Inflammatory macrophage (primary cell): ENCODE measurements at places on chromosomes 6 and 20.

- DNase-seq = no peak
Measured at GRCh38 chr6:117126213-117126612, 139.1 kb upstream of the VGLL2 start.

DNA sequence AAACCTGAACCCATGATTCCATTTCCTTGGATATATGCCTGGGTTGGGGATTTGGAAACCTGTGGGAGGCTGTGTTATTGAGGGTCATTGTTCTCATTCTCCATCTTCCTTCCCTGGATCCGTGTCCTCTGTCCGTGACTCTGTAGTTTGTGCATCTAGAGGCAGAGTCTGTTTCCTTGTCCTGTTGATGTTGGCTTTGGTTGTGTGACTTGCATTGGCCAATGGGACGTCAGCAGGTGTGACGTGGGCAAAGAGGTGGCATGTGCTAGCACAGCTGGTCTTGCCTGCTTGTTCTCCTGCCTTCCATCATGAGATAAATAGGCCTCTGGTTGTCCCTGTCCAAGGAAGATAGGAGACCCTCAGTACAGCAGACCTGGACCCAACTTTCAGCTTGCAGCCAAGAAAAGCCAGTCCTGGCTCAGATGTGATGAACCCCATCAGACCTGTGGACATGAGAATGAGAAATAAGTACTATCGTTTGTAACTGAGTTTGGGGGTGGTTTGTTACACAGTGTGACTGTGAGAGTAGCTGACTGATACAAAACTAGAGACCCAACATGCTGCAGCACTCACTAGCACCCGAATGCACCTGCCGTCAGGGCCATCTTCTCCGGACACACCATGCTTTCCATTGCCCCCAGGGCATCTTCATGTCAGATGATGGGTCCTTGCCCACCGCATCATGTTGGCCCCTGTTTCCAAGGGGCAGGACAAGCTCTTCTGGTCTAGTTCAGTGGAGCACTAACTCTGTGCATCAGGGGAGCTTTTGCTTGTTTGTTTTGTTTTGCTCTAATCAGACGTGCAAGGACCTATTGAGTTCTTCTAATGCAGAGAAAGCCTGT, 195.3 kb upstream of the SULF2 start:
- DNase-seq = no peak

DNA sequence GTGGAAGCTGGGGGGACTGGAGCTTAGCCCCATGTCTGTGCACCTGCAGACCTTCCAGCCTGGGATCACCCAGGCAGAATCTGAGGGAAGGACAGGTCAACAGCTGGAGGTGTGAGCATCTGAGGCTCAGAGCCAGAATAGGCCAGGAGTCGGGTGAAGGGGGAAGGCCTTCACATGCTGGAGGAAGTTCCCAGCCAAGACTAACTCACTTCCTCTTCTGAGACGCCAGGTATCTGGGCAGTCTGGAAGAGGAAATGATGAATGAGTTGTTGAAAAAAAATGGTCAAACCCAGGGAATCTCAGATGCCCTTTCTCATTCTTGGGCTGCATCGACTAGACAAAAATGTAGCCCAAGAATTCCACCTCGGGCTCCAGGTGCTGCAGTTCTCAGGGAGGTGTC, 73.6 kb upstream of the TIAM2 start:
- peak; percentile 28 for DNase-seq

DNA sequence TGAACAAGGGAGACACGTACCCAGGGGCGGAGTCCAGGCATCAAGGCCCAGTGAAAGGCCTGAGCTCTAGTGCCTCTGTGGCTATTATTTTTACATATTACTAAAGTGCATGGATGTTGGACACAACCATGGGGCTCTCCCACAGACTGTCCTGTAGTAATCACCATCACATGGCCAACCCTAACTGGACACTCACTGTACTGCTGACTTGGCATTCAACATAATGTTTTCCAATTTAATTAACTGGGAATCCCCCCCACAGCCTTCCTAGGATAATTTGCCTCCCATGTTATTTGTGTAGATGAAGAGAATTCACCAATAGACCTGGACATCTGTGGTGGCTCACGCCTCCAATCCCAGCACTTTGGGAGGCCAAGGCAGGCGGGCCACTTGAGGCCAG, 34.5 kb downstream of the ARFGEF2 start:
- DNase-seq = no peak
